ENCODE measurements at places on chromosomes 16 and 17.

GRCh38 chr17:51802544-51802943 is 356.0 kb downstream of the CA10 start:
- DNase-seq: no peak

DNA sequence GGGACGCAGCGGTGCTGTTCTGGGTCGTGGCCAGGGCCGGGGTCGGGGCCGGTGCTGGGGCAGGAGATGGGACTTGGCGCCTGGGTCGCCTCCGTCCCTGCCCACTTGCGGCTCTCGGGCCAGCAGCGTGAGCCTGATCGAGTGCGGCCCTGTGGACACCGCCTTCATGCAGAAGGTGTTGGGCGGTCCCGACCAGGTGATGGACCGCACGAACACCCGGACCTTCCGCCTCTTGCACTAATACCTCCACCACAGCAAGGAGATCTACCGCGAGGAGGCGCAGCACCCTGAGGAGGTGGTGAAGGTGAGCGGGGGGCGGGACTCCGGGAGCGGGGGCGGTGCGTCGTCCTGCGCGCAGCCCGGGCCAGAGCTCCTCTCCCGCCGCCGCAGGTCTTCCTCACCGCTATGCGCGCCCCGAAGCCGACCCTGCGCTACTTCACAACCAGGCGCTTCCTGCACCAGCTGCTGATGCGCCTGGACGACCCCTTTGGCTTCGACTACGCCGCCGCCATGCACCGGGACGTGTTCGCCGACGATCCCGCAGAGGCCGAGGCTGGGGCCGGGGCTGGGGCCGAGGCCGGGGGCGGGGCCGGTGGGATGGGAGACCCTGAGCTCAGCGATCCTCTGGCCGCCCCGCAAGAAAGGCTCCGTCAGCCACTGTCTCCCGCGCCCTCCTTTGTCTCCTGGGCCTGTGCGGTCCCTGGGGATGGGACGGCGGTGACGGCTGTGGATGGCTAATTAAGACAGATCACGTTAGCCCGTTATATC is 4.5 kb upstream of the HSD17B1 start:
- no peak for DNase-seq

DNA sequence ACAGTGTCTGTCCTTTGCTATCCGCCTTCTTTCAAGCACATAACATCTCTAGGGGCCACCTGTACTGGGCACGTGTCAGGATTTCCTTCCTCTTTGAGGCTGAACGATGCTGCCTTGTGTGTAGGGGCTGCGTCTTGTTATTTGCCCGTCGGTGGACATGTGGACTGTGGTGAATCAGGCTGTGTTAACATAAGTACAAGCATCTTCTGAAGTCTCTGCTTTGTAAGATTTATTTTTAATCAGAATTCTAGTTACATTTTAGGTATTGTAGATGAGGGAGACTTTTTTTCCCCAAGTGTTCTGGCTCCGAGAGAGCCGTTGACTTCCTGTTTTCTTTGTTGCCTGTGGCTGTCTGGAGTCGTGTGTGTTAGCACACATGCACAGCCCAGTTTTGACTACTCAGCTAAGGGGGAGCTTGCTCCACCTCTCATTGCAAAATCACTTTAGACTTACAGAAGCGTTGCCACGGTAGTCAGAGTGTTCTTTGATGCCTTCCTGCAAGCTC is 26.1 kb downstream of the SPG7 start:
- DNase-seq: no peak

GRCh38 chr17:31444026-31444425 is 52.6 kb downstream of the RAB11FIP4 start:
- peak; percentile 42 for DNase-seq

GRCh38 chr17:33902901-33903449 is 352.1 kb upstream of the CCL2 start:
- no peak for DNase-seq

DNA sequence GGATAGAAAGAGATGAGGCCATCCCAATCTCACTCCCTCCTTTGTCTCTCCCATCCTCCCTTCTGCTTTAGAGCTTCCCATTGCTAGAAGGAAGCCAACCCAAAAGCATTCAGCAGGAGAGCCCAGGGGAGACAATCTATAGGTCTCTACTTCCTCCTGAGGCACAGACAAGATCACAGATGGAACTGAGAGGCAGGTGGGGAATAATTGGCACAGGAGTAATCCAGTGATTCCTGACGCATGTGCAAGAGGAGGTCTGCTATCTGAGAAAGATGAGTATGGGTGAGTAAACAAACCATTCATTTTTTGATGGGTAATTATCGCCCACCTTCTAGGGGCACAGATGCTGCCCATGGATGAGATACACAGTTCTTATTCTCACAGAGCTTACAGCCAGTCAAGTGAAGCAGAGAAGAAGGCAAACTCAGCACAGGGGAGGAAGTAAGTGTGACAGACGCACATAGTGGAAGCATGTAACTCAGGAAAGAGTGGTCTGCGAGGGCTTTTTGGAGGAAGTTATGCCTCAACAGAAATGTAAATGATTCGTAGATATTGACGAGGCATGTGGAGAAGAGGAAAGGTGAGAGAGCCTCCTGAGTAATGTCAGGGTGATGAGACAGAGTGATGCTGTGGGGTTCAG is 88.9 kb upstream of the HLF start:
- DNase-seq: no peak

DNA sequence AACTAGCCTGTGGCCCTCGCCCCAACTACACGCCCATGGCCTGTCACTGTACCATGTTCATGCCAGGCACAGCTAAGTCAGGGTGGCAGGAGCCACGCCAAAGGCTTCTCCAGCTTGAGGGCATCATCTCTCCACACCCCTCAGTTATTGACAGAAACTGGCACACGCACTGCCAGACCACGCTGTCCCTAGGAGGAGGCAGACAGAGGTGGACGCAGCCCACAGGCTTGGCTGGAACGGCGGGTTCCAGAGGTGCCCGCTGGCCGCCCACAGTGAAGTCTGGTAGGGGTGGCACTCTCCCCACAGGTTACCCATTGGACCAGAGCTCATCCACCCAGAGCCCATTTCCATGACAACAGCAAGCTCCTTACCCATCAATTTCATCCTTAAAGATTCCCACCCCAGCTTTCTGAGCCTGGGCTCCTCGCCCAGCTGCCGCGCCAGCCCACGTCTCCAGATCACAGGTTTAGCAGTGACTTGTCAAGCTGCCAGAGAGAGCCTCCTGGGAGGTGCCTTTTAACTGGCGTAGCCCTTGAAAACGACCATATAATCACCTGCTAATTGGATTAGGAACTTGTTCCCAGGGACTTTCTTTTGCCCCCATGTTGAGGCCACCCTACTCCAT is 27.9 kb downstream of the RPRML start:
- no peak for DNase-seq

GRCh38 chr16:81863630-81864352 is 84.7 kb downstream of the PLCG2 start:
- DNase-seq: no peak

DNA sequence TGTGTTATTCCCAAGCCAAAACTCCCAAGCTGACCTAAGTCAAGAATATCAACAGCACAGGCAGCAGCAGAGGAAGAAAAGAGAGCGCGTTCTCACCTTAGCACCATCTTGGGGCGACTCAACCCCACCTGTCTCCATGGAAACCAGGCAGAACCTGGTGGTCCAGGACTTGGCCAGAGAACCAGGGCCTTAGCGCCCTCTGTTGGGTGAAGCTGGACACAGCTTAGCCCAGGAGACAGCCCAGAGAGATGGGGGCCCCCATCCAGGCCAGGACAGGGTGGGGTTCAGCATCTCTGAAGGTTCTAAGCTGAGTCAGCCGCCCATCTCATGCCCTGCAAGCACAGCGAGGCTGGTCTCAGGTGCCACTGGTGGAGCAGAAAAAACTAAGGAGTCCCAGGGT is 60.1 kb upstream of the TMEM132E start:
- no peak for DNase-seq

- no peak for DNase-seq
These were observed 20.8 kb downstream of the ACTG1 start for GRCh38 chr17:81491761-81492160.

DNA sequence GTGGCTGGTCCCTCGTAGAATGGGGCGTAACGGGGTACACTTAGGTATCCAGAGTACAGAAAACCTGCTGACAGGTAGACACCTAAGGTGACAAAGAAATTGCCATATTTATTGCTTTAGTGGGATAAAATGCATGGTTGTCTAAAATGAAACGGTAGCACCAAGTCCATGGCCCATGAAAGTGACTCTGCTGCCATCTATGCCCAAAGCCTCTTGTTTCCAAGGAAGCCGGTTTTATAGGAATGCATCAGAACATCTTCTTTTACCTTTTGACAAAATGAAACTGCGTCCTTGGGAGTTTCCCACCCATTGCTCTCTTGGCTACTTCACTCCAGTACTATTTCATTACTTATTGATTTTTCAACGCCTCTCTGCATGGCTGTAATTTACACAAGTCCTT is 151.3 kb upstream of the ZFHX3 start:
- no peak for DNase-seq

DNA sequence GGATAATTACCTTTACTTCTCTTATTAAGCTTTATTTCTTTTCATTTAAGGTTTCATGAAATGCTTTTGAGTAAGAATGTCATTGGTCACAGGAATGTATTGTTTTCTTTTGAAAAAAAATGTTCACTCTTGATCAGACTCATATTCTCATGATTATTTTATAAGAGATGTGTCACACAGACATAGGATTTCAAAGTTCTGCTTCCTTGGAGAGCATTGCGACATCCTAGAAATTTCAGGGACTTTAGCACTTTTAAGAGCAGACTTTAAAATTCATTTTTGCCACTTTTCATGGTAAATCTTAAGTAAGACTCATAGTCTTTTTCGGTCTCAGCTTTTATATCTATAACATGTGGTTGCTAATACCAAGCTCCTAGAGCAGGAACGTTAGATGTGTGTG is 314.7 kb downstream of the CDH8 start:
- DNase-seq: peak; percentile 64

- no peak for DNase-seq
These were observed 73.2 kb upstream of the MRTFB start for GRCh38 chr16:13997933-13998332.

- no peak for DNase-seq
These were observed 265.2 kb upstream of the TNRC6C start for GRCh38 chr17:77693301-77693700.

- DNase-seq: no peak
These were observed 437.0 kb upstream of the ASIC2 start for GRCh38 chr17:33730131-33730530.

- DNase-seq: no peak
These were observed 142.1 kb downstream of the SEC14L1 start for GRCh38 chr17:77282524-77283515.
